ENCODE measurements at places on chromosomes 4 and X. TPM values are rescaled to one million over a fixed set of nuclear protein-coding genes. Genes with fewer than 3 reads are reported as not detected.

Gene OPRPN
- not detected for total RNA-seq

- no peaks in the 10 kb centered on the region for H3K4me1 ChIP-seq
- H3K27me3 ChIP-seq: no peaks in the 10 kb centered on the region
- no peaks in the 10 kb centered on the region for H3K36me3 ChIP-seq
Measured at GRCh38 chrX:15350329-15350996, 15.1 kb upstream of the PIGA start.

Gene AADAT
- not detected for total RNA-seq

Gene TCEAL6
- not detected for total RNA-seq

DNA sequence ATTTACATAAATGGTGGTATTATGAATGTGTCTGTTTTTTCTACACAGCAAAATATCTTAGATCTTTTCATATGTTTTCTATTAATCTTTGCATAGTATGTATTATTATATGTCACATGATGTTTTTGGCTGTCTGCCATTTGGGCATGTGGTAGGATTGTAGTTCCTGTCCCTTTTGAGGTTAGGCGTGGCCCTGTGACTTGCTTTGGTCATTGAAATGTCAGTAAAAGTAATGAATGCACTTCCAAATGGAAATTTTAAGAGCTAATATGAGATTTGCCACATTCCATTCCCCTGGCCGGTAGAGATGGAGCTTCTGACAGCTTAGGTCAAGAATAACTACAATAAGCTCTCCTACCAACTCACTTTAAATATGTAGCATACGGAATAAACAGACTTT is 45.1 kb downstream of the JADE3 start:
- DNase-seq: no peak
- H3K27ac ChIP-seq: no peak overlapping the region
- peaks cover 2% of the 10 kb centered on the region for H3K4me1 ChIP-seq
- no peak overlapping the region for H3K4me3 ChIP-seq
- H3K27me3 ChIP-seq: no peaks in the 10 kb centered on the region

GRCh38 chr4:128775916-128776315 is 33.6 kb upstream of the JADE1 start:
- no peak overlapping the region for H3K27ac ChIP-seq
- no peak overlapping the region for H3K4me3 ChIP-seq
- no peak for DNase-seq

Gene DMRTC1
- total RNA-seq: 0.12 TPM

Gene IL3RA
- 7.1 TPM for total RNA-seq

Gene EREG
- total RNA-seq: not detected

GRCh38 chr4:150799207-150799606 is 215.9 kb downstream of the LRBA start:
- DNase-seq: no peak
- no peak overlapping the region for H3K4me3 ChIP-seq
- no peak overlapping the region for H3K27ac ChIP-seq
- no peaks in the 10 kb centered on the region for H3K4me1 ChIP-seq

DNA sequence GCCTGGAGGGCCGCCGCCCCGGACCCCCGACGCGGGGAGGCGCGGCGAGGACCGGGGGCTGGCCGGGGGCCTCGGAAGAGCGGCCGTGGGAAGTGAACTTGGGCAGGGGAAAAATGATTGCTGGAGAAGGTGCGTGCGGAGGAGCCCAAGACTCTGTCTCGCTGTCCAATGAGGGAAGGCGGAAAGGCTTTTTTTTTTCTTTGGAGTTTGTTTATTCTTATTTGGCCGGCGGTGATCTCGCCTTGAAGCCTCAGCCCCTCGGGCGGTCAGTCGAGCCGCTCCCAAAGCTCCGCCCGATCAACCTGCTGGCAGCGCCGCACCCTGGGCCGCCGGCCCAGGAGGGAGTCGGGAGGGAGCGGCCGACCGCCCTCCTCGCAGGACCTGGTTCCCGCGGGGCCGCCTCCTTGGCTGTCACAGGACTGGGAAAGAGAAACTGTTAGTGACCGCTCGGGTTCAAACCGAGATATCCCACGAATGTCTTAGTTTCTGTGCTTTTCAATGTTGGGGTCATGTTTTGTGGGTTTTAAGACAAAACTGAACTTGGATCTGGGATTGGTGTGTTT is 2.5 kb downstream of the CPEB2 start:
- peak overlapping the region; percentile 97 for H3K27ac ChIP-seq
- H3K4me3 ChIP-seq: peak overlapping the region; percentile 88
- H3K27me3 ChIP-seq: no peaks in the 10 kb centered on the region

DNA sequence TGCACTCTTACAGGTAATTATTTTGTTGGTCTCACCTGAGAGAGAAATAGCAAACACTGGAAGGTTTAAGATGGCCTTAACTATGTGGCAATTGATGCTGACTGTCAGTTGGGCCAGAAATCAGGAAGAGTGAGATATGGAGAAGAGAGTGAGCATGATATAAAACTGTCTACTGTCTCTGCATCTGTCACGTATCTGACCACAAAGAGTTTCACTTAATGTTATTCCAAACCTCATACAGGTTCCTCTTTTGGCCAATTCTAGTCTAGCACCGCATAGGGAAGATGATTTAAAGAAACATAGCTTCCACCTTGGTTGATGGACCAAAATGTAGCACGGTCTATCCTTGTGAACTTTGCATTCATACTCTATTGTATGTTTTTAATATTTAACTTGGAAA is 381.0 kb upstream of the BOD1L1 start:
- no peak overlapping the region for H3K27ac ChIP-seq
- no peak for DNase-seq
- H3K27me3 ChIP-seq: no peaks in the 10 kb centered on the region
- no peak overlapping the region for H3K4me3 ChIP-seq
- no peaks in the 10 kb centered on the region for H3K36me3 ChIP-seq

DNA sequence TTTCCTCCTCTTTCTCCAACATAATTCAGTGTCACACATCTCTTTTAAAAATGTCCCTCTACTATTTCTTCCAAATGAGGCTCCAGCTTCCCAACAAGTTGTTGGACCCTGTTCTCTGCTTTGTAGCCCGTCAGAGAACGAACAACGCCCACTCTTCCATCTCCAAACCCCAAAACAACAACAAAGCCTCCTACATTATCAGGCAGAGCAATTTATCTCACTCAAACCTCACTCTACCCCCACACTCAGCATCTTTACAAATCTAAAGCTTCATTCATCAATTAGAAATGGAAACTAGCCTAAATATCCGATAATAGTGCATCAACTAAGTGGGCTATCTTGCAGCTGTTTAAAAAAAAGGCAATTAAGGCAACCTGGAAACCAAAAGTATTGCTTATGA is 20.5 kb downstream of the SUPT20HL2 start:
- no peaks in the 10 kb centered on the region for H3K36me3 ChIP-seq
- H3K4me1 ChIP-seq: no peaks in the 10 kb centered on the region
- H3K4me3 ChIP-seq: no peak overlapping the region

DNA sequence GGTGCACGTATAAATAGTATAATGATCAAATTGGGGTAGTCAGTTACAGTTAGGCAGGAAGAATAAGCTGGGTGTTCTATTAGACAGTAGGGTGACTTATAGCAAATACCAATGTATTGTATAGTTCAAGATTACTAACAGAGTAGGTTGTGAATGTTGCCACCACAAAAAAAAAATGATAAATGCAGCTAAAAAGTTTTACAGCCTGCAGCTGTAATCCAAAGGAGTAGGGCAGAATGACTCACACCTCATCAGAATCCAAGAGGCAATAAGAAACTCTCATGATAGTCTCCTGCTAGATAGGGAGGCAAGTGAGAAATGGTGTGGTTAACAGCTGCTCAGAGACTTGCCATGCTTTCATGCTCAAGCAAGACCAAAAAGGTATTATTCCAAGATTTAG is 19.6 kb upstream of the TCEAL4 start:
- DNase-seq: no peak
- no peak overlapping the region for H3K27ac ChIP-seq
- no peaks in the 10 kb centered on the region for H3K4me1 ChIP-seq
- H3K36me3 ChIP-seq: no peaks in the 10 kb centered on the region
- H3K27me3 ChIP-seq: peaks cover 8% of the 10 kb centered on the region
- no peak overlapping the region for H3K4me3 ChIP-seq

Gene LGI2
- total RNA-seq: not detected

- H3K27me3 ChIP-seq: no peaks in the 10 kb centered on the region
- no peak for DNase-seq
- H3K4me3 ChIP-seq: no peak overlapping the region
- H3K4me1 ChIP-seq: no peaks in the 10 kb centered on the region
Measured at GRCh38 chrX:8717354-8717753, 14.6 kb downstream of the ANOS1 start.

Gene CCDC149
- not detected for total RNA-seq

DNA sequence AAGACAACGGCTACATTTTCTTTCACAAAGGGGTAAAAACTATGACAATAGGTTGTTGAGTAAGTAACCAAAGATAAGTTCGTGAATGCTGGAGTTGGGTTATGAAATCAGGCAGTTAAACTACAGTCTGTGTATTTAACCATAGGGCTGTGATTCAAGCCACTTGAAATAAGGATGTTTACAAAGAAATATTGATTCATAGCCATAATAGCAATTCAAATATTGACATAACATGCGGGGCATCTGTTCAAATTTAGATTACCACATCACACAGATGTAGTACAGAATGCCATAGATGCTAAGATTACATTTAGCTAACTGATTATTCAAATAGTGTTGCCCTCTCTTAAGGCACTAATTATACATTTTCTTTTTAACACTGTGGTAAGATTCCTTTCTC is 364.1 kb downstream of the FSTL5 start:
- no peak overlapping the region for H3K27ac ChIP-seq
- DNase-seq: no peak
- no peaks in the 10 kb centered on the region for H3K27me3 ChIP-seq
- no peaks in the 10 kb centered on the region for H3K36me3 ChIP-seq
- no peaks in the 10 kb centered on the region for H3K4me1 ChIP-seq
- no peak overlapping the region for H3K4me3 ChIP-seq

Gene TLR8
- not detected for total RNA-seq

Gene GAB3
- 5.5 TPM for total RNA-seq

DNA sequence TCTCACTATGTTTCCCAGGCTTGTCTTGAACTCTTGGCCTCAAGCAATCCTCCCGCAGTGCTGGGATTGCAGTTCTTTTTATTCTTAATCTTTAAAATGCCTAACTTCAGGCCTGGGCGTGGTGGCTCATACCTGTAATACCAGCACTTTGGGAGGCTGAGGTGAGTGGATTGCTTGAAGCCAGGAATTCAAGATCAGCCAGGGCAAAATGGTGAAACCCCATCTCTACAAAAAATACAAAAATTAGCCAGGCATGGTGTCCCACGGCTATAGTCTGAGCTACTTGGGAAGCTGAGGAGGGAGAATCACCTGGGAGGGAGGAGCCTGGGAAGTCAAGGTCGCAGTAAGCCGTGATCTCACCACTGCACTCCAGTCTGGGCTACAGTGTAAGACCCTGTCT is 45.9 kb downstream of the PLS3 start:
- no peaks in the 10 kb centered on the region for H3K27me3 ChIP-seq
- no peak overlapping the region for H3K27ac ChIP-seq
- no peak overlapping the region for H3K4me3 ChIP-seq
- no peaks in the 10 kb centered on the region for H3K36me3 ChIP-seq
- H3K4me1 ChIP-seq: no peaks in the 10 kb centered on the region

Gene ADAM29
- total RNA-seq: not detected

DNA sequence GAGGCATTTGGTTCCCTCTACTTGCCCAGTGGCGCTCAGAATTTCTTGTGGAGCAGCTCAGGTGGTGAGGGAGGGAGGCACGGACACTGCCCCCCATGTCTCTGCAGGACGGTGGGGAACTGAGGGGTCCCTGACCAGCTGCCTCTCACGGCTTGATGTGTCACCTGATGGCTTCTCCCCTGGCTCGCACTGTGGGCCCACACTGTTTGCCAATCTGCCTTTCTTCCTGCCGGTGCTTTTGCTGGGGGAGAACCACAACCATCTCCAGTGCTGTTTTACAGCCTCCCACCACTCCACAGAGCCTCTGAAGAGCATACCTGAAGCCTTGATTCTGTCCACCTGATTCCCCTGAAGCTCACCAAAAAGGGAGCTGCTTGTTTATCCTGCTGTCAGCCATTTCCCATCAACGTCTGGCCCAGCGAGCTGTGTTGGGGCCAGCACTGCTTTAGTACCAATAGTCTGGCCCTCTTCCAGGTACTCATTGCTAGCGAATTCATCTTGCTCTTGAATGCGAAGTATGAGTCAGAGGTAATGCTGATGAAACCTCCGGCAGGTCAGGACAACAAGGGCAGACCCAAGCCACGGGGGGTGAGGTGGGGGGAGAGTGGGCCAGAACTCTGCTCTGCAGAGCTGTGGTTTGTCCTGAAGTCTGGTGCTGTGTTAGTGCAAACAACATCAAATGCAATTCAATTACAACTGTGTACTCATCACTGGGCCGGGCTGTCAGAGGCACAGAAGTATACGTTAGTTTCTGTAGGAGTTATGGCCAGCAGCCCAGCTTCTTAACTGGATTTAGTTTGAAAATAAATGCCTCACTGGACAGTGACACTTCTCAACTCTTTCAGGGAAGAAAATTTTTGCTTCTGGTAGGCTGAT is 208.3 kb upstream of the JADE1 start:
- H3K36me3 ChIP-seq: no peaks in the 10 kb centered on the region
- DNase-seq: no peak
- no peak overlapping the region for H3K4me3 ChIP-seq
- H3K27me3 ChIP-seq: no peaks in the 10 kb centered on the region

DNA sequence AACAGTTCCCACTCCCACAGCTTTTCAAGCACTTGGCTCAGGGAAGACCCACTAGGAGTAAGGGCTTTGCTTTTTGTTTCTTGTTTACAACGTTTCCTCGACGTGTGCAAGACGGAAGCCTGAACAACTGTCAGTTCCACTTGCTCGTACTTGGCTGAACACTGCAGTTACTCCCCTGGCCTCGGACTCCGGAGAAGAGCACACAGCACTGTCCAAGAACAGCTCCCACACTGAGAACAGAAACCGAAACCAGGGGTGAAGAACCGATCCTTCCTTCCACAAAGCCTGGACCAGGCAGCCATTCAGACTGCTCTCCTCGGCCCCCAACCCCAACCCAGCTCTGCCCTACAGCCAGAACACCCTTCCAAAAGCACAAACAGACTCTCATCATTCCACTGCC is 25.5 kb downstream of the IRF2 start:
- H3K4me3 ChIP-seq: peak overlapping the region; percentile 55
- peaks cover 79% of the 10 kb centered on the region for H3K4me1 ChIP-seq
- no peaks in the 10 kb centered on the region for H3K27me3 ChIP-seq
- peak overlapping the region; percentile 75 for H3K27ac ChIP-seq
- H3K36me3 ChIP-seq: peaks cover 48% of the 10 kb centered on the region

DNA sequence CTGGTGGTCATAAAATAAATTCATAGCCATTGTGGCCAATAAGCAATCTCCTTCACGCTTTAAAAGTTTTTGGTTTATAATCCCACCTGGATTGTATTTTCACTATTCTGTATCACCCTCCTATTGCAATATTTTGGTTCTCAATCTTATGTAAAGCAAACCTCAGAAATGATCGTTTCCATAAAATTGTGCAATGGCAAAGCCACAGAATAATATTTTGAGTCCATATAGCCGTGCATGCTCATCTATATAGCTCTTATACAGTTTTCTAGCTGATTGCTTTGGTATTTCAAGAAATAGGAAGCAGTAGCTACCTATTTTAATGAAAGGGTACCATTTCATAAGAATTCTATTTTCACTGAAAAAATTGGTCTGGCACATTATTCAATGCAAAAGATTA is 10.0 kb upstream of the HAND2 start:
- H3K27ac ChIP-seq: no peak overlapping the region
- no peaks in the 10 kb centered on the region for H3K36me3 ChIP-seq
- H3K4me1 ChIP-seq: peaks cover 6% of the 10 kb centered on the region
- H3K4me3 ChIP-seq: no peak overlapping the region

Gene SSX4
- total RNA-seq: not detected

- H3K4me1 ChIP-seq: no peaks in the 10 kb centered on the region
- no peaks in the 10 kb centered on the region for H3K27me3 ChIP-seq
- no peak overlapping the region for H3K27ac ChIP-seq
- H3K4me3 ChIP-seq: no peak overlapping the region
Measured at GRCh38 chr4:60314416-60314815, 885.7 kb upstream of the ADGRL3 start.

- no peaks in the 10 kb centered on the region for H3K36me3 ChIP-seq
- H3K4me3 ChIP-seq: no peak overlapping the region
- H3K27me3 ChIP-seq: peaks cover 4% of the 10 kb centered on the region
- peaks cover 5% of the 10 kb centered on the region for H3K4me1 ChIP-seq
- DNase-seq: no peak
Measured at GRCh38 chr4:40380647-40381046, 45.5 kb downstream of the CHRNA9 start.

Data from activated CD4-positive, alpha-beta T cell treated with anti-CD3 and anti-CD28 coated beads, Interleukin-2, amount 10 ng/mL, durations not matched to agents 7 days and 5 days (primary cell).